ENCODE measurements at places on chromosomes 1 and 21. TPM values are rescaled to one million over a fixed set of nuclear protein-coding genes. Genes with fewer than 3 reads are reported as not detected.

TMCC2 gene
- total RNA-seq, result 2.0 TPM

NPHS2 gene
- not detected for total RNA-seq

MATN1 gene
- 0.56 TPM for total RNA-seq

PLA2G2A gene
- total RNA-seq, result not detected

ANKRD34A gene
- total RNA-seq, result 0.56 TPM

TEX38 gene
- not detected for total RNA-seq

KLHDC8A gene
- total RNA-seq, result not detected

ADCY10 gene
- under 0.01 TPM for total RNA-seq

LCE3D gene
- total RNA-seq, result not detected

AMY1B gene
- total RNA-seq, result not detected

RNU1-4 gene
- under 0.01 TPM for total RNA-seq

AMPD1 gene
- total RNA-seq, result not detected

IFNLR1 gene
- not detected for total RNA-seq

SLC39A1 gene
- total RNA-seq, result 94.7 TPM

ADGRB2 gene
- total RNA-seq, result 2.2 TPM

ADAMTS5 gene
- 1.1 TPM for total RNA-seq

CD5L gene
- not detected for total RNA-seq

ESRRG gene
- 0.56 TPM for total RNA-seq

VPS72 gene
- 53.6 TPM for total RNA-seq

TMEM200B gene
- 4.8 TPM for total RNA-seq

LRRC71 gene
- total RNA-seq, result not detected

ERRFI1 gene
- total RNA-seq, result 106 TPM

WNT3A gene
- total RNA-seq, result not detected

TCHHL1 gene
- not detected for total RNA-seq

TRIM58 gene
- 0.54 TPM for total RNA-seq

PYHIN1 gene
- total RNA-seq, result not detected

OR2AK2 gene
- total RNA-seq, result not detected

SMCP gene
- not detected for total RNA-seq

KDF1 gene
- total RNA-seq, result not detected

G0S2 gene
- 0.36 TPM for total RNA-seq

RASSF5 gene
- total RNA-seq, result 0.18 TPM

NCDN gene
- total RNA-seq, result 9.7 TPM

S100A14 gene
- total RNA-seq, result not detected

KRTAP21-2 gene
- not detected for total RNA-seq

GPR37L1 gene
- not detected for total RNA-seq

OR2L8 gene
- total RNA-seq, result not detected

F13B gene
- not detected for total RNA-seq

OVAAL gene
- not detected for total RNA-seq

NR5A2 gene
- under 0.01 TPM for total RNA-seq

RGS5 gene
- 40.0 TPM for total RNA-seq

ACKR1 gene
- total RNA-seq, result not detected

CFAP126 gene
- total RNA-seq, result not detected

Data from IMR-90 (cell line).